Myocyte (in vitro differentiated cells): ENCODE measurements at places on chromosomes 1 and 21. TPM values are rescaled to one million over a fixed set of nuclear protein-coding genes. Genes with fewer than 3 reads are reported as not detected.

SIK1 gene
- total RNA-seq, result 31.9 and 40.5 TPM in 2 replicates

FCRL4 gene
- not detected in 2 replicates for total RNA-seq

ADCY10 gene
- total RNA-seq, result not detected in 2 replicates

DNA sequence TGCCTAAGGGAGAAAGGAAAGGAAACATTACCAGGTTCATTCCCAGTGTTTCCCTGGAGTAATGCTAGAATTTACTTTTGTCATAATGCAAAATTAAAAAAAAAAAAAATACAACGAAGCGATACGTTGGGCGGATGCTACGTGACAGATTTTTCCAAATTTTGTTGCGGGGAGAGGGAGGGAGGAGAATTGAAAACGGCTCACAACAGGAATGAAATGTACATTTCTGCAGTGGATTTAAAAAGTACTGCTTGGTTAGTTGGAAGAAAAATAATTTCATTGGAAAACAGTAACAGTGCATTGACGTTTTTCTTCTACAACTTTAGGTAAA lies 157.5 kb downstream of the RUNX1 start:
- no peak for DNase-seq

DNA sequence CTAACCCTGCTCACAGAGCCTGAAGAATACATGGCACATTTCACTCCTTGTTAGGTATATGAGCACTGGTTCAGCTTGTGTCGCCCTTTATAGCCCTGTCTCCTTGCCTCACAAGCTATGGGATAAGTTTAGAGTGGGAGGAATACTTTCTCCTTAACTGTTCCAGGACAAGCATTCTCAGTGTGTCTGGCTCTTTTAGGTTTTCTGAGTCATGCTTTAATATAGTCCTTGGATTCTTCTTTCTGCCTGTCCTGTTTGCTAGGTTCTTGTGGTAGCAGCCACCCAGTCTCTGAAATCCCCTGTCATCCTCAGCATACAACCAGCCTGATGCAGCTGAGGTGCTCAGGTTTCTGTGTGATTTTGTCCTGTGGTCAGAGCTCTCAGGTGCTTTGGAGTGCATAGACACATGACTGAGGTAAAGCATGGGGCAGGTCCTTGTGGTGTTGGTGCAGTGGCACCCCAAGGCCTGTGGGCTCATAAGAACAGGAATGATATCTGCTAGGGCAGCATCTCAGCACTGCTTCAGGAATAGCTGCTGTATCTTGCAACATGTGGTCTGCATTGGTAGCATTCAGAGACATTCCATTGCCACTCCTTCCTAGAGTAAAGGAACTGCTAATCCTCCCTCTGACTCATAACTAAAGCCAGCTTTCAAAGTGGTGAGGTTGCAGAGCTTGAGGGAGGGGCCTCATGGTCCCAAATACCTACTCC lies 14.2 kb upstream of the CASQ2 start:
- DNase-seq, result peak; percentile 97

DNA sequence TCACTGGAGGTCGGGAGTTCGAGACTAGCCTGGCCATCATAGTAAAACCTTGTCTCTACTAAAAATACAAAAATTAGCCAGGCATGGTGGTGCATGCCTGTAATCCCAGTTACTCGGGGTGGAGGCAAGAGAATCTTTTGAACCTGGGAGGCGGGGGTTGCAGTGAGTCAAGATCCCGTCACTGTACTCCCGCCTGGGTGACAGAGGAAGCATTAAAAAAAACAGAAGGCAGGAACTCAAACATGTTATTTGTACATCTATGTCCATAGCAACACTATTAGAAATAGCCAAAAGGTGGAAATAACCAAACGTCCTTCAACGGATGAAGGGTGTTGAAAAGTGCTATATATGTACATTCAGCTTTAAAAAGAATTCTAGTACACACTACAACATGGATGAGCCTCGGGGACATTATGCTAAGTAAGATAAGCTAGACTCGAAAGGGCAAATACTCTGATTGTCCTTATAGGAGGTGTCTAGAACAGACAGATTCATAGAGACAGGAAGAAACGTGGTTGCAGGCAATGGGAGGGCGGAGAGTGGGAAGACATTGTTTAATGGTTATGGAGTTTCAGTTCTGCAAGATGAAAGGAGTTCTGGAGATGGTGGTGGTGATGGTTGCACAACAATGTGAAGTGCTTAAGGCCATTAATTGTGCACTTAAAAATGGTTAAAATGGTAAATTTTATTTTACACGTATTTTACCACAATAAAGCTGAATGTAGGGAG lies 19.2 kb downstream of the NLRP3 start:
- no peak for DNase-seq
